ENCODE measurements at places on chromosomes 11 and 22.

- no peak for DNase-seq
Measured at GRCh38 chr11:36456156-36456555, 53.9 kb downstream of the TRAF6 start.

DNA sequence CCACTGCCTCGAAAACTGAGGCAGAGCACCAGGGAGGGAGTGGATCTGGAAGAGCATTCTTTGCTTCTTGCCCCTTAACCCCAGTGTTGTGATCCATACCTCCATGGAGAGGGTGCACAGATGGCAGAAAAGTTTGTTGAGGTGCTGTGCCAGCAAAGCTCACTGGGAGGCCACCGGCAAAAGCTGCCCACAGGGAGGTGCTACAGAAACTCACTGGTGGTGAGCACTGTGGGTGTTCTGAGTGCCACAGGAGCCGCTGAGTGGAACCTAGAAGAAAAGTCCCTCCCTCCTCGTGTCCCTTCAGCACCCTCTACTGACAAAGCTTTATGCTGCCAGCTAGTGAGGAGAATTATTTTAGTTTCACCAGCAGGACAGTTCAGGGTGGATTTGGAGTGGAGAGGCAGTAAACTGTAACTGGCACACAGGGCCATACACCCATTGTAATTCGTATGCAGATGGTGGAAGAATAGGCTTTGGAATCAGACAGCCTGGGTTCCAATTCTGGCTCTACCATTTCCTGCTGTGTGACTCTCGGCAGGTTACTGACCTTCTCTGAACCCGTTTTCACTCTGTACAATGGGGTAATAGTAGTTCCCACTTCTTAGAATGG, 84.6 kb downstream of the SWAP70 start:
- DNase-seq, result peak; percentile 65

DNA sequence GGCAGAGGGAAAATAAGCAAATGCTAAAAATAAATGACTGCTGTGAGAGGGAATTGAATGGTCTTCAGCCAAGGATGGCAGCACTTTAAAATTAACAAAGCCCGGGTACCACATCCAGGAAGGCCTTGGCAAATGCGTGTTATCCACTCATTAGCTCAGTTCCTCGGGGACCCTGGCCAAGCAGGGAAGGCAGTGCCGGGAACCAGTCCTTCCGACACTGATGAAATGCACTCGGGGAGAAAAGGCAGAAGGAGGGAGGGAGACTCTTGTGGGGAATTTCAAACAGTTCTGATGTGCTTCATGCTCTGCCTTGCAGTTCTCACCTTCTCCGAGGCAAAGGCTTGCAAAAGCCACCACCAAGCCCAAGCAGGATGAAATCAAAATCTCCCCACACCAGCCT, 38.3 kb downstream of the CLPB start:
- DNase-seq, result no peak

DNA sequence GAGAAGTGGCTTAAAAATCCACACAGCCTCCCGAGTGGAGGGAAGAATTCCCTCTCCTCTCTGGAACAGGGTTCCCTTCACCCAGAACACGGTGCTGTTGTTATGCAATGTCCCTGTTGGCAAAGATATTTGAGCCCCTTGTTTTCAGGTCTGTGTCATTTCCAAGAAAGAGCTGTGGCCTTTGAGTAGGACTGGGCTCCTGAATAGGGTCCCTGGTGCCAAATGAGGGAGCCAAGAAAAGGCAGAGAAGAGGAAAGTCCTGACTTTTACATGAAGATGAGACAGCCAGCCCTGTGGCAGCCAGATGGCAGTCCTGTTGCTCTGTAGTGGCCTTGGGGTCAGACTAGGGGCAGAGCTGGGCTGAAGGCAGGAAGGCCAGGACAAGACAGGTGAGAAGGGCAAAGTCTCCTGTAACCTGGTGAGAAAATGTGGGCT, 51.2 kb upstream of the ELF5 start:
- no peak for DNase-seq

DNA sequence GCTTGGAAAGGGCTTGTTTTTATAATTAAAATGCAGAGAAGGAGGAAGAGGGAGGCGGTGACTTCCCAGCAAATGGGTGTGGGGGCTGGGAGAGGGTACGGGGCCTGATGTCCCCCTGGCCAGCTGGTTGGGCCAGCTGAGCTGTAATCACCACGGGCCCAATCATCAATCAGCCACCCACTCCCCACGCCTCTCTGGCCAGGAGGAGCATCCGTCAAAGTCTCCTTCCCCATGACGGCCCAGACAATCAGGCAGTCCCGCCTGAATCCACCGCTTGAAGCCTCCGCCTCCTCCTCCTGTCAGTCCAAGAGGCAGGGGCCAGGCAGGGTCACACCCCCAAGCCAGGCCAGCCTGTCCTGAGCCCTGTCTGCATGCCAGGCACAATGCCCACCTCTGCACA, 13.3 kb upstream of the CABP7 start:
- no peak for DNase-seq

DNA sequence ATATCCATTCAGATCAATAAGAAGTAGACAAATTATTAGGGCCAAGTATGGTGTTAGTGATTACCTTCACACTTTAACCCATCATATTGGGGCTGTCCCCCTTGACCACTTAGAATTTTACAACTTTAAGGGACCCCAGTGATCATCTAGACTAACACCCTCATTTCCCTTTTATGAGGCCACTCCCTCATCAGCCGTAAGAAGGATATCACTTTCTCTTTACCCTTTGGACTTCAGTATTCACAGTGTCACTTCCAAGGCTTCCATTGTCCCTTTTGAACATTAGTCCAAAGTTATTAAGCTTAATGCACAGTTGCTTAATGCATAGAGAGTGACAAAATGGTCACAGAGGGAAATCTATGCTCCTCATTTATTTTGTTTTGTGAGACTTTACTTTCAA, 172.4 kb upstream of the MPPED2 start:
- no peak for DNase-seq

DNA sequence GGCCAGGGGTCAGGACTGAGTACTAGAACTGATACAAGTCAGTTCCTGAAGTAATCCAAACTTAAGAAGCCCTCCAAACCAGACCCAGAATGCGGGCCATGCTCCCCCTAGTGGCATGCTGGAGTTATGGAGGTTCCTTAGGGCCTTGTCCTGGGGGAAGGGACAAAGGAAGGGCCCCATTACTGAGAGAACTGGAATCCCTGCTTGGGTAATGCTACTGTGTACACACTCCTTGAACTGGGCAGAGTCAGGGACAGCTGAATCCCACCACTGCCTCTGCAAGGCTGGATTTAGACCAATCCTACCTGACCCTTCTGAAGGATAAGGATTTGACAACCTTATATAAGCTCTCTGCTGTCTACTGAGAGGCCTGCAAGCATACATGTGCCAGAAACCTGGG, 97.3 kb upstream of the AKIP1 start:
- peak; percentile 83 for DNase-seq

GRCh38 chr22:23525510-23525909, 54.6 kb downstream of the IGLL1 start:
- no peak for DNase-seq

DNA sequence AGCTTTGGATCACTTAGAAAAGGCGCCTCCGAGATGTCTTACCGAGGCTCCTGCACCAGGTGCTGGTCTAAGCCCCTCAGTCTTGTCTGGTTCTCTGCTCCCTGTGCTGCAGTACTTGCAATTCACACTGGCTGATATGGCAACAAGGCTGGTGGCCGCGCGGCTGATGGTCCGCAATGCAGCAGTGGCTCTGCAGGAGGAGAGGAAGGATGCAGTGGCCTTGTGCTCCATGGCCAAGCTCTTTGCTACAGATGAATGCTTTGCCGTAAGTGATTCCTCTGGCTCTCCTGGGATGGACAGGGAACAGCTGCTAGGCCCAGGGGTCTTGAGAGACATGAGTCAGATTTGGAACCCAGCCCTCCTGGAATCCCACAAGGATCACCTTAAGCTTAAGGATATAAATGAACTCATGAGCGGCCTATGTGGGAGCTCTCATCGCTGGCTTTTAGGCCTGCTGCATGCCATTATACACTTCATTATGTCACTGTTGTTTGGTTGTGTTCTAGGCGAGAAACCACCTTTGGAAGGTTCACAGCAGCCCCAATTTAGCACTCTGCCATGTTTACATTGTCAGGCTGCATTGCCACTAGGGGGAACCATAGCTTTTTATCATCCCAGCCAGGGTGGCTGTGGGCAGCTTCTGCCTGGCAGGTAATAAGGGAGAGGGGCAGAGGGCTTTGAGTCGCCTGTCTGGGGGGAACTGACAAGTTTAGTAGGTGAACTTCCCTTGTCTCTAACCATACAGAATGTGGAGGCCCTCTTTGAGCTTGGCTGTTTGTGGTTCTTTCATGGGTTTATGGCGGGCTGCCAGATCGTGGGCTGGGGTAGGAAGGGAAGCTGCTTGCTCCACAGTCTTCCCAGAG, 8.5 kb downstream of the ACAD8 start:
- DNase-seq, result peak; percentile 53
